NCI-H1436 (cell line): ENCODE measurements at places on chromosomes 2 and 18.

GRCh38 chr2:133362061-133362476, 206.2 kb downstream of the NCKAP5 start:
- no peak for DNase-seq

GRCh38 chr2:223970343-223971128, 13.3 kb downstream of the MRPL44 start:
- DNase-seq, result peak; percentile 32

DNA sequence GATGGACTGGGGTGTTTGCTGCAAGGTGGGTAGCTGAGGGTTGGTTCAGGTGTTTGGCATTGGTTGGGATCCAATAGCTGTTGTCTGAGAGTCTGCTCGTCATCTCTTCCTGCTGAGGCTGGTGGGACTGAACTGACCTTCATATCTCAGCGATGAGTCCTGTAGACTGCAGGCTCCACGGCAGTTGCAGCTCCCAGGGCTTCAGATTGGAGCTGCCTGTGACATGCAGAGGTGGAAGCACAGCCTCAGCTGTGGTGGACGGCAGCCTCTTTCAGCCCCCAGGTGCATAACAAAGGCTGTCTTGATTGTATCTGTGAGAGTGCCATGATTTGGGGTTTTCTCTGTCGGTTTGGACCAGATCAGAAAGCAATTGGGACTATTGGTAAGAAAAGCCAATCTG, 3.9 kb upstream of the IL1R2 start:
- DNase-seq, result no peak

GRCh38 chr18:3051718-3052410, 38.9 kb upstream of the LPIN2 start:
- no peak for DNase-seq

DNA sequence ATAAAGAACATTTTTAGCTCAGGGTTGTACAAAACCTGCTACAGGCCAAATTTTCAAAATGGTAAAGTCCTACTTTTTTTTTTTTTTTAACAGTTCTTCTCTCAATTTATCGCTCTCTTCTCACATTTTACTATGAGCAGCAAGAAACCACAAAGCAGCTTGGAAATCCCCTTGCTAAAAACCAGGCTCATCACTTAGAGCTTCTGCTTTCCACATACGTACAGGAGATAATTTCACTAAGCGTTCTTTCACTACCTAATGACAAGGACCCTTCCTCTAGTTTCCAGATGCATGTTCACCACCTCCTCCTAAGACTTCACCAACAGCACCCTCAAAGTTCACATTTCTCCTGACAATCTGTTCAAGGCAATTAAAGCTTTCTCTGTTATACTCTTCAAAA, 294.9 kb upstream of the CYRIA start:
- DNase-seq, result no peak

DNA sequence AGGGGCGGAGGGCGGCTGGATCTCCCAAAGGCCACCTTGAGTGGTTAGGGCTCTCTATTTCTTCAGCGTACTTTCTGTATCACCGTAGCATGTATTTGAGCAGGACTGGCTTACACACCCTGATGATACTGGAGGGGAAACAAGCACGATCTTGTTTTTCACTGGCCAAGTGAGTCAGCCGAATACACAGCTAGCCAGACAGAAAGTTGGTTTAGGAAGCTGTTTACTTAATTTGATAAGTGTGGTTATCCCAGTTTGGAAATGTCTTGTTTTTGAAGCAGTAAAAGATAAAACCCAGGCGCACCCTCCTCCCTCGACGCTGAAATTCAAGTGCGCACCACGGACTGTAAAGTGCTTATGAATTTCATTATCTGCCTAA, 582 bp downstream of the RIOK3 start:
- DNase-seq, result no peak

GRCh38 chr18:42051411-42051810, 96.4 kb downstream of the PIK3C3 start:
- no peak for DNase-seq

DNA sequence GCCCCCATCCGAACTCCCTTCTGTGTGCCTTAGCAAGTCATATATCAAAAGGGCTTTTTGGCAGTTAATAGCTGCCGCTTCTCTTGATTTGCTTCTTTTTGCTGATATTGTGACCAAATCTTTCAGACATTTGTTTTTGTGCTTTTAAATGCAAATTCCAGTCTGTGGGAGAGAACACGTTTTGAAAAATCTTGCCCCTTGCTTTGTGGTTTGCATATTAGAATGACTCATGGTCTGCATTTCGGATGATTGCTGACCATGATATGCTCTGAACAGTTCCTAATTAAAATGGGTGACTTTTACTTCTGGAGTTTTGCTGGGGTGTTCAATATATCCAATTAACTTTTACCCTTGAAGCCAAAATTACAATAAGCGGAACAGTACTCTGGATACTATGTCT, 58.2 kb upstream of the ST6GAL2 start:
- DNase-seq, result no peak

DNA sequence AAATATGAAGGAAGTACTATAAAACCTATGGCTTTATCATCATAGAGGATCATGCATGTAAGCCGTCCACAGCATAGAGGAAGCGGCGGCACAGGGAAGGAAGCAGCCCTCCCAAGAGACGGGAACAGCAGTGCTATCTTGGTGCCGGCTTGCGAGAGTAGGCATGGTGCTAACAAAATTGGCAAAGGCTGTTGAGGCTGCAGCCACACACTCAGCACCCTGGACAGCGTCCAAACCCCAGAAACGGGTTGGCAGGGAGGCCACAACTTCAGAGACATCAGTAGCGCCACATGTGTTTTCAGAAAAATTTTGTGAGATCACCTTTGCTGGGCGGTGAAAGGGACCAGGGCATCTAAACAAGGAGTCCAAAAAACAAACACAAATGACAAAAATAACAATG, 37.7 kb downstream of the NETO1 start:
- DNase-seq, result no peak
